ENCODE measurements at places on chromosomes 2 and 18. TPM values are rescaled to one million over a fixed set of nuclear protein-coding genes. Genes with fewer than 3 reads are reported as not detected.

DNA sequence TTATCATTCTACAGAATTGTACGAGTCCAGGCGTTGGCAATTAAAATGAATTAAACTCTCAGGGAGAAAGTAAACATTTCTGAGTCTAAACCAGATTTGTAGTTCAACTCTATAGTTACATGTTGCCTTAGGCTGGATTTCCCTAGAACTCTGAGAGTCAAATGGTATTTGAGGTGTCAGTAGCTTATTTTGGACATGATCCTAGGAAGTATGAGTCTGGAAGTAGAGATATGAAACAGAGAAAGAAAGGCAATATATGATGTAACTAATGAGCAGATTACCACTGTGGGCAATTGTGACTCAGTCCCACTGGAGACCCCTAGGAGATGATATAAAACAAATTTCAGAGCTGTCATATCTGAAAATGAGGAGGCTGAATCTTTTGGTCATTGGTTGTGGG, 199.1 kb upstream of the UBE2E3 start:
- DNase-seq, result no peak

GRCh38 chr2:65537651-65538385, 105.4 kb upstream of the SPRED2 start:
- DNase-seq, result no peak

DNA sequence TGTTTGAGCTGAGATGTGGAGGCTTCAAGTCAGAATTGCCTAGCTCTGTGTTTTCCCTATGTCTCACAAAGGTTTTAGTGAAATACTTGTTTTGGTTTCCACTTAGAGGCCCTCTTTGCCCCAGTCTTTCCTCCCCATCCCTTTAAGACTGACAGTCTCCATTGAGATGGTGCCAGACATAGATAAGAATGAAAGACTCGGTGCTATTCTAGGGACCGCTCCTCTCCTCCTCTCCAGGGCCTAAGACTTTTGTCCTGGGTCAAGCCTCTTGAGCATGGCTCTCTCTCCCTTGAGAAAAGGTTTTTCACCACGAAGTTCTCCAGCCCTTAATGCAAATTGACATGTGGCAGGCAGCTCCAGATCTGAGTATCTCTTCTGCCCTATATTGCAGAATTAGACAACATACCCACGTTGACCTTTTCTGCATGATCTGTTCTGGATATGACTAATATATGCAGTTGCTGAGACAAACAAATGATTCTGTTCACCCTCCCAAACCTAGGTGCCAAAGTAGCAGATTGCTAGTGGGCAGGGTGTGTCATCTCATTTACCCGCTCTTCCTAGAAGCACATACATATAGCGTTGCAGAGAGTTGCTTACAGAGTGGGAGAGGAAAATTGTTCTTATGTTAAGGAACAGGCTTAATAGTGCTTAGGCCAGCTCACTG, 47.5 kb upstream of the ACSL3 start:
- no peak for DNase-seq

- DNase-seq, result no peak
These were observed 282.9 kb downstream of the GPD2 start for GRCh38 chr2:156719036-156719435.

GRCh38 chr2:72744049-72744448, 81.8 kb downstream of the EXOC6B start:
- no peak for DNase-seq

- no peak for DNase-seq
These were observed 132.6 kb upstream of the RBBP8 start for GRCh38 chr18:22800551-22800951.

GRCh38 chr18:10495936-10496335, 29.9 kb upstream of the NAPG start:
- no peak for DNase-seq

DNA sequence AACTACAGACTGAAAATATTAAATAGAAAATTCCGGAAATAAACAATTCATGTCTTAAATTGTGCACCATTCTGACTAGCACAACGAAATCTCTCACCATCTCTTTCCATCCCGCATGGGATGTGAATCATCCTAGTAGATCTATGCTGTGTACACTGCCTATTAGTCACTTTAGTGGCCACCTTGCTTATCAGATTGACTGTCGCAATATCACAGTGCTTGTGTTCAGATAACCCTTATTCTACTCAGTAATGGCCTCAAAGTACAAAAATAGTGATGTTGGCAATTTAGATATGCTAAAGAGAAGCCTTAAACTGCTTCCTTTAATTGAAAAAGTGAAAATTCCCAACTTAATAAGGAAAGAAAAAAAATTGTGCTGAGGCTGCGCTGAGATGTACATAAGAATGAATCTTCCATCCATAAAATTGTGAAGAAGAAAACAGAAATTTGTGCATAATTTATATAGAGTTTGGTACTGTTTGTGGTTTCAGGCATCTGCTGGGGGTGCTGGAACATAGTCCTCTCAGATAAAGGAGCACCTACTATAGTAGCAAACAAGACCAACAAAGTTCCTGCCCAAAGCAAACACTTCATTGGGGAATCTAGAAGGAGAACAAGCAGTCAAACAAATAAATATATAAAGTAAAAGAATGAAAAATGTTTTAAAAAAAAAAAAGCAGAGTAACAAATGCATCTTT, 12.0 kb downstream of the PSMD1 start:
- no peak for DNase-seq

The COL4A3 gene
- not detected for polyA plus RNA-seq
